EH (cell line): ENCODE measurements at places on chromosomes 5 and 9.
A peak's percentile ranks its signal among the peaks of the same experiment; 100 is the strongest.

DNA sequence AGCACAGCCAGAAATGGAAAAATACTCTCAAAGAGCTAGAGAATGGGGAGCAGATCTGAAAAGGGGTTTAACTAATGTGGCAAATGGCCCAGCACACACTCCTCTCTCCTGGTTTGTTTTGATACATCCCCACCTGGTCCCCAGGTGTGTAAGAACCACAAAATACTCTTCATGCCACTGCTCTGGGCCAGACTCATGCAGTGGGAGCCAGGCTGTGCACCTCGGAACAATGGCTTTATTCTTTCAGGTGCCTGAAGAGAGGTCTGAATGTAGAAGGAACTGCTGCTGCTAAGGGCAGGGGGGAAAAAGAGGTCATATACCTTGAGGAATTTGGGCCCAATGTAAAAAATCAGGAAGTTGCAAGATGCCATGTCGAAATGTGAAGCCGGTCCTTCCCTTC lies 123.9 kb upstream of the ADAMTSL1 start:
- no peak for DNase-seq

- DNase-seq, result no peak
These were observed 151.0 kb upstream of the PTCH1 start for GRCh38 chr9:95667789-95668188.

DNA sequence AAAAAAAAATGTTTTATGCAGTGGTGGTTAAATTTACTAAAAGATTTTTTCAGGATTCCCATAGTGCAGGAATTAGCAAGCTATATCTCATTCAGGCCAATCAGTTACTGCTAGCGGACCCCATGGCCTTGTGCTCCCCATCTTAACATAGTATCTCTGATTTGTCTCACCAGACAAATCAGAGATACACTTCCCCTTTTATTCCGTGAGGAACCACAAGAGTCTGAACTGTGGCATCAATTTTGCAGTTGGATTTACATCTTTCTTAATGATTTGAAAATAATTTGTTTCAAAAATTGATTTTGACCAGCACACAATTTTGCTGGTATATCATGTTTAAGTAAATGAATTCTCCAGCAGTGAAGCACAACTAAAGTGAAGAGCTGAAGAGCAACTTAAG lies 17.9 kb downstream of the ITGA1 start:
- no peak for DNase-seq

GRCh38 chr5:41156739-41157138 lies 56.6 kb downstream of the C6 start:
- DNase-seq, result peak; percentile 85

- DNase-seq, result no peak
These were observed 5.8 kb upstream of the PPARGC1B start for GRCh38 chr5:149724130-149724840.

- no peak for DNase-seq
These were observed 199.7 kb upstream of the SLC27A6 start for GRCh38 chr5:128765448-128766061.

DNA sequence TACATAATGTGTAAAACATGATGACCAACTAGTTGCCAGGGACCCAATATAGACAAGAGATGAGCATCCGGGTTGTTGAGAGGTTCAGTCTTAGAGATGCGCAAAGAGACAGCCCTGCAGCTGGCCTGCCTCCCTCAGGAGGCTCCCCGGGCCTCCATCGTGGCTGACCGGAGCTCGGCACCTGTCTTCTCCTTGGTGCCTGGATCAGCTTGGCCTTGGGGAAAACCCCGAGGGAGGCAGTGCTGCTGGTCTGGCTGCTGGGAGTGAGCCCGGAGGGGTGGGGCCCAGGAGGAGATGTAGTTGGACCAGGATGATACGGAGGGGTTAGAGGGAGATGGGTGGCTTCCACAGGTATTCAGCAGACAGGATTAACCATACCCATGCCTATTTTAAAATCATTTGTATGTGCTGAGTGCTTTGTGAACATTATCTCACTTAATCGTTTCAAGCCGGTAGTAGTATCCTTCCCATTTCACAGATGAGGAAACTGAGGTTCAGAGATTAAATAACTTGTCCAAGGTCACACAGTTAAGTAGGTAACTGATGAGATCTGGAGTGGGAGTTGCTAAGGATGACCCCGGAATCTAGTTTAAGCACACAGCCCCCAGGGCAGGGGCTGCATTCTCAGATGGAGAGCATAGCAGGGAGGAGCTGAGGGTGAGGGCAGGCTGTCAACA lies 173.8 kb downstream of the COL23A1 start:
- no peak for DNase-seq
